GM06990 (cell line): ENCODE measurements at places on chromosomes 6 and 20.

DNA sequence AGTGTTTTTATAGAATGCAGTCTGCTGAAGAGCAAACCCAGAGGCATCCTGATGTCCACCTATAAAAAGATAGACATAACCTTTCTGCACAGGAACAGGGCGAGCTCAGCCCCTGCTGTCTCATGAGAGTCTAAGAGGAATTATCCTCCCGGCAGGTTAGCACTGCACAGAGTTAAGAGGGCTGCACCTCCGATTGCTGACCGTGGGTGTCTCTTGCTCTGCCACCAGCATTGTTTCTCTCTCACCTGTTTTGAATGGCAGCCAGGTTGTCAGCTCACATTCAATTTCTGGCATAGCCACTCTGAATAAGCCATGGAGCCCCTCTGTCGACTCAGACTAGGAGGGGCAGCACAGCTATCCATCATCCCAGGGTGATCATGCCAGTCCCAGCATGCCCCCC lies 211.2 kb downstream of the PHACTR1 start:
- no peak for DNase-seq

DNA sequence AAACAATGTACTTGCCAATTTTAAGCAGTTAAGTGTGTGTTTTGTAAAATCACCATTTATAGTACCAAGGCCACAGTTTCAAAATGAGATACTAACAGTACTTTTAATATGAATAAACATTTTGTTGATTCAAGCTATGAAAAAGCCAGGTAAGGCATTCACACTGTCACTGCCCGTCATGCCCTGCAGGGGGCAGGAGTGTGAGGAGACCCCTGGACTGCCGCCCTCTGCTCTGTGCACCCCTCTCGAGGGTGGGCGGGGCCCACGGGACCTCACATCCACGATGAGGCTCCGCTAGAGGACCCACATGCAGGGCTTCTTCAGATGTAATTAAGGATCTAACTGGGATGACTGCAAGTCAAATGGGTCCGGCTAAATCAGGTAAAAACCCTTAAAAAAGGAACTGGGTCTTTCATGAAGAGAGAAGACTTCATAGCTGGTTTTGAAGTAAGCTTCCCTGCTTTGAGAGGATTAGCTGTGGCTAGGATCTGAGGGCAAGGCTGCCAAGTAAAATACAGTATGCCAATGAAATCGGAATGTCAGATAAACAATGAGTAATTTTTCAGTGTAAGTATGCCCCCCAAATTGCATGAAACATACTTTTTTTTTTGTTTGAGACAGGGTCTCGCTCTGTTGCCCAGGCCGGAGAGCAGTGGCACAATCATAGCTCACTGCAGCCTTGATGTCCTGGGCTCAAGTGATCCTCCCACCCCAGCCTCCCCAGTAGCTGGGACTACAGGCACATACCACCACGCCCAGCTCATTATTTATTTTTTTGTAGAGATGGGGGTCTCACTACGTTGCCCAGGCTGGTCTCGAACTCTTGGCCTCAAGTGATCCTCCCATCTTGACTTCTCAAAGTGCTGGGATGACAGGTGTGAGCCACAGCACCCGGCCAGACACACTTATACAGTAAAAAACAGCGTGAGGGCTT lies 18.7 kb downstream of the DIDO1 start:
- DNase-seq, result no peak

DNA sequence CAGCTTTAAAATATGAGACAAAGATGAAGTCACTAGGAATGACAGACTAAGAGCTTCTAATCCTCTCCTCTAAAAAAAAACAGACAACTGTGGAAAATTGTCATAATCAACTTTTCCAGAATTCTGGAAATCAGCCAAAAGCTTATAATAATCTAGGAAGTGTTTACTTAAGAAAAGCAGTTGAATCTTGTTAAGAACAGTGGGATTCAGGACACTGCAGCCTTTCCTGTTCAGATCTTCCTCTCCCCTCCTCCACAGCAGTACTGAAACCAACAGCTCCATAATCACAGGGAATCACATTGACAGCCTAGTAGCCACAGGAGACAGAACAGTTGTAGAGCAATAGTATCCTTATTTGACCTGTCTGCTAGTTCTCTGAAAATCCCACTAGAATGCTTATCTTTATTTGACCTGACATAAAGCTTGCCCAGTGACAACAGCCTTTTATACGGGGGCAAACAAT lies 41.6 kb downstream of the IBTK start:
- DNase-seq, result no peak

DNA sequence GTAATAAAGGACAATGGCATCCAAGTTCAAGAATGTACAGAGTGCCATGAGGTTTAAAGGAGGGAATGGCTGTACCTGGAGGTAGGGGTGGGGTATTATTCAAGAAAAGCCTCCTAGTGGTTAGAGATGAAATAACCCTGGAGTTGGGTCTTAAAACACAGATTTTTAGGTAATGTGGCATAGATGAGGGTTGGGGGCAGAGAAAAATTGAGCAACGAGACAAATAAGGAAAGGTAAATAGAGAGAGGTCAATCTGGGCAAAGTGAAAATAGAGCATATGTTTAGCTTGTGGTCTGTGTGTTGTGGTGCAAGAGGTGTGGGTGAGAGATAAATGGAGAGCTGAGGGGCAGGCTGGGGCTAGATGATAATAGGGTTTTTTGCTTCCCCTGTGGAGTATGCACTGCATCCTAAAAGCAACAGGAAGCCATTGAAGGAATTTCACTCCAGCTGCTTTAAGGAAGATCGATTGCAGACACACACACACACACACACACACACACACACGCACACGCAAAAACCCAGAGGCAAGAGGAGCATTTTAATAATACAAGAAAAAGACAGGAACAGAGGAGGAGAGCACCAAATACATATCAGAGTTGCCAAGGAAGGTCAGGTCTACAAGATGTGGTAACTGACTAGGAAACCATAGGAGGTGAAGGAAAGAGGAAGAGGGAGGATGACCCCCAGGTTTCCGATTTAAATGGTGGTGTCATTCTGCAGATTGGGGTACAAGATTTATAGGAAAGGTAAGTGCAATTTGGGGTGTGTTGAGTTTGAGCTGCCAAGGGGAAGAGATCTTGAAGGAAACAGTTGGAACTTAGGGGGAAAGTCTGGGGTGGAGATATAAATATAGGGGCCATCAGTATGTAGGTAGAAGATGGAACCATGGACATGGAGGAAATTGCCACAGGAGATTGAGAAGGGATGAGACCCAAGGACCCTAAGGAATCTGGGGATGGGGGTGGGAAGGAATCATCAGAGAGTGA lies 31.3 kb upstream of the ADGRF1 start:
- DNase-seq, result no peak

DNA sequence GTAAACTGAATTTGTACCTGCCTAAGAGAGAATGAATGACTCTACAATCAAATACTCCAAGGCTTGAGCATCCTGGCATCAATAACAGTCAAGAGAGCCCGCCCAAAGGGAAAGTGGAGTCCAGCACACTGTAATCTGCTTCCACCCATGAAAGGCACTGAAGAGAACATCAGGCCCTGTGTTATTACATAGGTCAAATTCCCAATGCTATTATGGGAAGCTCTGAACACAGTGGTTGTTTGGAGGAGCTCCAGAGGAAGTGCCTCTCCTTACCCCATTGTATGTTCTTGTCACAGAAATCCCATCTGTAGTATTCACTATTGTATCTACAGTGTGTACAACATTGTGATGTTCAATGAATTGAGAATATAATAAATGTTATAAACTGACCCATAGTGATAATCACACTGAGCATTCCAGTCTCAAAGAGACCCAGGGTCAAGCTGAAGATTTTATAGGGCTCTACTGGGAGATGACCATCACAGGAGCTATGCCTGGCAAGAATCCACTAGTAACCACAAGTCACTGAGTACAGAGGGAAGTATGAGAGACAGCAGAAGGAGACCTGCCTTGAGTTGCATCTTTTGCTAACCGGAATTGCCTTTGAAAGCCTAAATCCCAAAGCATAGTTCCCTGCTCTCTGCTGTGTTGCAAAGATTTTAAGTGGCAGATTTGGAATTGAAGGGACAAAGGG lies 446.7 kb downstream of the GJA1 start:
- no peak for DNase-seq

DNA sequence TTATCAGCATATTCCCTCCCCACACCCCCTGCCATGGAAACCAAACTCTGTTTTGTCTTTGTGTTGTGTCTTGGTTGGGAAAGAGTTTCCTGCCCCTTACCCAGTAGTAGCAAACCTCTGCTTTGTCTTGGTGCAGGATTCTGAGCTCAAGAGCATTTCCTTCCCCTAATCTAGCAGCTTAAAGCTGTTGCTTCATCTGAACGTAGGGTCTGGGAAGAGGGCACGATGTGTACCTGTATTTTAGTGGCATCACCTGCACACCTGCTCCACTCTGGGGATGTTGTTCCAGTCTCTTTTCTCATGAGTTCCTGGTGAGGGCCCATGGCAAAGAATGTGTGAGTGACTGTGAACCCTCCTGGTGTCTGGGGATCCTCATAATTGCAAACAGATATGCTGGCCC lies 164.7 kb downstream of the SCP2D1 start:
- DNase-seq, result no peak
